ENCODE measurements at places on chromosomes 16 and 17.

DNA sequence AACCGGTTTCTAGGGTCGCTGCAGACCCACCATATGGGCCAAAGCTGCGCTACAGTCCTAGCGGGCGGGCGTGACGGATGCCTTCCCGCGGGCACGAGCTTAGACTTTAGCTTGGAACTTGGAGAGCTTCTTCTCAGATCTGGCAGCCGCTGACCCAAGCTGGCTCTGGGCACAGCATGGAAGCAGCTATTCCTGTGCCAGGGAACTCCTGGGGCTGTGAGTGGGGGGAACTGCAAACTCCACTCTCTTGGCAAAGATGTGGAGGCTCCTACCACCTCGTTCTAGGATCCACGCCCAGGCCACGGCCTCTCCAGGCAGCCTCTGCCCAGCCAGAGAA, 8.8 kb downstream of the FAAP100 start:
- DNase-seq: no peak

GRCh38 chr17:82092995-82093751, 4.9 kb downstream of the FASN start:
- DNase-seq: no peak

GRCh38 chr16:85187886-85188285, 75.6 kb upstream of the CIBAR2 start:
- DNase-seq: no peak

- peak; percentile 51 for DNase-seq
These were observed 4.6 kb upstream of the ATP2A1 start for GRCh38 chr16:28873543-28874201.

DNA sequence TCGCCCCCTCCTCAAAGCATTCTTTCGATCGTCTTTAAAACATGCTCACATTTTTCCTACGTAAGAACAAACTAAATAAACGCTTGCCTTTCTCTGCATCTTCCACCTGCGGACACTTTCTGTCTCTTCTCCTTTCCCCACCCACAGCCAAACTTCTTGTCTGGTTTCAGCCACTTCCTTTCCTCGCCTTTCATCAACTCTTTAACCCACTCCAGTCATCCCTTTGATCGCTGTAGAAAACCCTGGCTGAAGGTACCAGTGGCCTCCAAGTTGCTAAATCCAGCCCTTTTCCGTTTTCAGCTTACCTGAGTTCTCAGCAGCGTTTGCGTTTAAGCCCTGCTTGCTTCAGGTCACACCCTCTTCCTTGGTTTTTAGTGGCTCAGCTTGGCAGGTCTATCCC, 483 bp downstream of the RPA1 start:
- DNase-seq: peak; percentile 9

DNA sequence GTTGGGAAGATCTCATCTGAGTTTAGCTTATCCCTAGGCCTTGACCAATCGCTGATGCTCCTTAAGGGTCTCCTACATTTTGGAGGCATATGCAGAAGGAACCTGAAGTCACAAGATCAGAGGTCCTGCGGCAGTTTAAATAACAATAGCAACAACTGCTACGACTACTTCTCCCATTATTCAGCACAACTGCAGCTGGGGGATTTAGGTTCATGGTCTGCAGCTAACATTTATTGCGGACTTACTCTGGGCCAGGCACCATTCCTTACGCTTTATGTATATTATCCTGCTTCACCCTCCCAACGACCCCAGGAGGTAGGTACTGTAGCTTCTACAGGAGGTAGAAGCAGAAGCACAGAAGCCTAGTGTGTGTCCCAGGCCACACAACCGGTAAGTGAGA, 59.5 kb downstream of the AKAP1 start:
- no peak for DNase-seq

DNA sequence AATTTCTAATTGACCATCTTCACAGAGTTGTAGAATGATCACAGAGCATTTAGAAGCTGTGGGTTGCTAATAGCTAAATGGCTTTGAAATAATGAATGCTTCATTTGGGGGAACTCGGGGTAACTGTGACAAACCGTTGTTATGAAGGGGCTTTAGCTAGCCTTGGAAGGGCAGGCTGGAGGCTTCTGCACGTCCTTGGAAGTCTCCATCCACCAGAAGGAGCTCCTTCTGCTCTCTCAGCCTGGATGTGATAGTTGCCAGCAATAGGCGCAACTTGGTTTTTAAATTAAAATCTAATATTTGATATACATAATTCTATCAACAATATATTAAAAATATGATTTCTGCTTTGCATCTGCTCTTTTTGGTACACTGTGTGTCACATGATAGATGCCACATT, 200.5 kb downstream of the RPTOR start:
- no peak for DNase-seq

DNA sequence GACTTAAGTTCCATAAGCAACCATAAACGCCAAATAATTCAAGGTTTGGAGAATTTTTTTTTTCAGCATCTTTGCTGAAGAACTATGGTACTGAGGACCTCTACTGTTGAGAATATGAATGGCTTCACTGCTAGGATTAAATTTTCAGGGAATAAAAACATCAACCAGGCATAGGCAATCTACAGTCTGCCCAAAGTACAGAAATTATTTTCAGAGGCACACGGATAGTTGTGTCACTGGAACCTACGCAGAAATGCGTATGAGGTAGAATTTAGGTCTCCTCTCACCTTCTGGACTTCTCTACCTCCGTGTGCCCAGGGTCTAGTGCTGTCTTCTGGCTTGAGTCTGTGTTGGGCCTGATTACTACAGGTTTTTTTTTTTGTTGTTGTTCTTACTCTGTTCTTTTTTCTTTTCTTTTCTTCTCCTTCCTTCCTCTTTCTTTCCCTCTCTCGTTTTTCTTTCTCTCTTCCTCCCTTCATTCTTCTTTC, 39.7 kb downstream of the NACA2 start:
- DNase-seq: peak; percentile 77

DNA sequence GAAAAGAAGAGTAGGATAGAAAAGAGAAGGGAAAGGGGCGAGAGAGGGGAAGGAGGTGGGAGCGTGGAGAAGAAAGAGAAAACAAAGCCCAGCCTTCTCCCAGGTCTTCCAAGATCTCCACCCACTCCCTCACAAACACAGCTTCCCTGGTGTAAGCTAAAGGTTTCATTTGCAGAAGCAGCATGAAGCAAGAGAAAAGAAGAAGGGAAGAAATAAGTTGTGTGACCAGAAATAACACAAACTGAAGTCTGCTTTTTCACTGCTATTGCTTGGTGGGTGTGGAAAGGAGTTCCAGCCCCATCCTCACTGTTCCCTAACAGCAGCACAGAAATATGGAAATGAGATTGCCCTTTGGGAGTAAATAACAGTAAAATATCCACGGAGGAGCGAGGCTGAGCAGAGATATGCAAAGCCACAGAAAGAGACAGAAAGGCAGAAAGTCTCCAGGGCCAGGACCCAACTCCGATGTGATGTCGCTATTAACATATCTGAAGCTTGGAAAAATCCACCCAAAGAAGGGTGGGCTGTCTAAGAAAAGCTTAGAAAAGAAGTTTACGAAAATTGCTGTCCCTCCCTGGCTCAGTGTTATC, 10.3 kb upstream of the GAS7 start:
- DNase-seq: no peak

DNA sequence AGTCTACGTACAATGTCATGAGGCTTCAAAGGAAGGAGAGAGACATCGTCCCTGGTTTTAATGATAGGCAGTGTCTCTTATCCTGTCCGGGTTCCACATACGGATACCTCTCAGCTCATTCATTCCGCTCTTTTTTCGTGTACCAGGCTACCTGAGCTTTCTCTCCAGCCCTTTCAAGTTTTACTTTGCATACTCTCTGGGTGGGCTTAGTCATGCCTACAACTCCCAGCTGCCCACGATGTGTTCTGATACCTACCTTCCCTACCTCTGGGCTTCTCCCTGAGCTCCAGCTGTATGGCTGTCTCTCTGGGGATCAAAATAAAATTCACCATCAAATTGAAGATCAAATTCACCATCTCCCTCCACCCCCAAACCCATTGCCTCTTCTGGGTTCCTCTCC, 354.0 kb upstream of the EEF2KMT start:
- no peak for DNase-seq

- peak; percentile 88 for DNase-seq
These were observed 1.4 kb downstream of the GLTPD2 start for GRCh38 chr17:4789951-4790704.

GRCh38 chr17:71632328-71632727, 488.5 kb upstream of the SOX9 start:
- peak; percentile 20 for DNase-seq

DNA sequence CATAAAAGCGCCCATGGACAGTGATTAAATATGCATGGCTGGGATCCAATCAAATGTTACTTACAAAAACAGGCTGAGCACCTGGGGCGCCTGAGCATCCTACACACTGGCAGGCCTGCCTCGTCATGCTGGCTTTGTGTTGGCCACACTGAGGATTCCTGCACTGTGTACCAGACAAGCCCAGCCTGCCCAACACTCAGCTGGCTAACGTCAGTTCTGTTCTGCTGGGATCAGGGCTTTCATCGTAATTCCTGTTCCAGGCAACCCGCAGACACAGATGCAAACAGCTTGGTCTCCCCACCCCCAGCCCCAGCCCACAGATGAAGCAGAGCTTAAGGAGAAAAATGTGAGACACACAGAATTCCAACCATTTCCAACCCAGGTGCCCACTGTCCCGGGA, 30.7 kb downstream of the PIMREG start:
- no peak for DNase-seq

DNA sequence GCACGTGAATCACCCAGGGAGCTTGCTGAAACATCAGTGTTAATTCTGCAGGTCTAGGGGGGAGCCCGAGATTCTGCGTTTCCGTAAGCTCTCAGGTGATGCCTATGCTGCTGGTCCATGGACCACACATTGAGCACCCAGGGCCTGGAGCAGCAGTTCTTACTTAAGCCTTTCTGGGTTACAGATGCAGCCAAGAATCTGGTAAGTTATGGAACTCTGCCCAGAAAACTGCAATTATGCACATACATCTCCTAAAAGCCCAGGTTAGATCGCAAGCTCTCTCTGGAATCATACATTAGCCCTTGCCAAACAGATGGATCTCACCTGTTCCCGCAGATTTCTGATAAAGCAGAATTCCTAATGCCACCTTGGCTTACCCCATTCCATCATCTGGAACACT, 265.9 kb upstream of the SALL1 start:
- DNase-seq: no peak

DNA sequence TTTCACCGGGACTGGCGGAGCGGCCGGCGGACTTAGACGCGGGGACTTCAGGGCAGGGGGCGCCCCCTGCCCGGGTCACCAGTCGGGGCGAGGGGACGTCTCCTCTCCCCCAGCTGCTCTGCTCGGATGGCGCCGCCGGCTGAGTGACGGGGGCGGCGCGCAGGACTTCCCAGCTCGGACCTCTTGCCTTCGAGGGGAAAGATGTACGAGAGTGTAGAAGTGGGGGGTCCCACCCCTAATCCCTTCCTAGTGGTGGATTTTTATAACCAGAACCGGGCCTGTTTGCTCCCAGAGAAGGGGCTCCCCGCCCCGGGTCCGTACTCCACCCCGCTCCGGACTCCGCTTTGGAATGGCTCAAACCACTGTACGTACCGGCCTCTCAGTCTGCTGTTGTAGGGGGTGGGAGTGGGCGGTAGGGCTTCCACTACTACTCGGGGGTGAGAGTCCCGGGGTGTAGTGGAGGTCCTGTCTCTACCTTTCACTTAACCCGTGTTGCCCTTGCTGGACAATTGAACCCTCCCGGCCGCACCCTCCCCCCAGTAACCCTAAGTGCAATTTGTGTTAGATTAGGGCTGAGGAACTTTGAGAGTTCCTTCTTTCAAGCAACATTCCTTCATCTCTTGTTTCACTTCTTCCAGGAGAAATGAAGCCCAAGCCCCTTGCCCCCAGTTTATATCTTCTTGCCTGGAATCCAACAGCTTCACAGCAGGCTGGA, 21.9 kb downstream of the GJD3 start:
- DNase-seq: no peak

- DNase-seq: no peak
These were observed 12.5 kb downstream of the KCNH6 start for GRCh38 chr17:63535640-63536039.

DNA sequence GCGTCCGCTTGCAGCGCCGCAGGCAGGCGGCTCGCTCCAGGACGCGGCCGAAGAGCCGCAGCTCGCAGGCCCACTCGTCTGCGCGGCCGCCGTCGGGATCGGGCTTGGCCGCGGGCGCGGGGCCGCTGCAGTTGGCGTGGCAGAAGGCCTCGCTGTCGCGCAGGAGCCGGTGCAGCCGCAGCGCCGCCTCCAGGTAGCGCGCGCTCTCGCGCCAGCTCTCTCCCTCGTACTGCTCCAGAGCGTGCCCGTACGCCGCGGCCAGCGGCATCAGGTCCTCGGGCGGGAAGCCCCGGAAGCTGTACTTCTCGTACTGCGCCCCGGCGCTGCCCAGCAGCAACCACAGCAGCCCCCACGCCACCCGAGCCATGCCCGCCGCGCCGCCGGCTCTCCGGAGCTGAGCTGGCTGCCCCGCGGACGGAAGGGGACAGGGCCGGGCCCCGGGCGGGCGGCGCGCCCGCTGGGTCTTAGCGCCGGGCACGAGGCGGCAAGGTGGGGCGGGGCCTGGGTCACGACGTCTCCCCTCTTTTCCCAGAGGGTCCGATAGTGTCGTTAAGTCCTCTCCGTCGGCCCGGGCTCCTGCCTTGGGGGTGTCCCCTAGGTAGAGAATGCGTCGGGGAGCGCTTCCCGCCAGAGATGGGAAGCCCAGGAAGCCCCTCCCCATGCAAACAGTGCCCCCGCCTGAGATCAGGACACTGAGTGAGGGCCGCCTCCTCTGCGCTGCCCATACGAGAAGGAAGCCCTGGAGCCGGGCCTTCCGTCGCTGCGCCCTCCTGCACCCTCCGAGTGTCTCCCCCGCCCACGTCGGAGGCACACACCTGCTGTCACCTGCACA, at the start of gene P3H4:
P3H4 (minus strand) TSS at position 401 of the 832 bp plus-strand sequence; CDS start at position 367, 34 bp downstream.
- peak; percentile 88 for DNase-seq

- DNase-seq: peak; percentile 75
These were observed 51.3 kb downstream of the EPN2 start for GRCh38 chr17:19288453-19288852.

DNA sequence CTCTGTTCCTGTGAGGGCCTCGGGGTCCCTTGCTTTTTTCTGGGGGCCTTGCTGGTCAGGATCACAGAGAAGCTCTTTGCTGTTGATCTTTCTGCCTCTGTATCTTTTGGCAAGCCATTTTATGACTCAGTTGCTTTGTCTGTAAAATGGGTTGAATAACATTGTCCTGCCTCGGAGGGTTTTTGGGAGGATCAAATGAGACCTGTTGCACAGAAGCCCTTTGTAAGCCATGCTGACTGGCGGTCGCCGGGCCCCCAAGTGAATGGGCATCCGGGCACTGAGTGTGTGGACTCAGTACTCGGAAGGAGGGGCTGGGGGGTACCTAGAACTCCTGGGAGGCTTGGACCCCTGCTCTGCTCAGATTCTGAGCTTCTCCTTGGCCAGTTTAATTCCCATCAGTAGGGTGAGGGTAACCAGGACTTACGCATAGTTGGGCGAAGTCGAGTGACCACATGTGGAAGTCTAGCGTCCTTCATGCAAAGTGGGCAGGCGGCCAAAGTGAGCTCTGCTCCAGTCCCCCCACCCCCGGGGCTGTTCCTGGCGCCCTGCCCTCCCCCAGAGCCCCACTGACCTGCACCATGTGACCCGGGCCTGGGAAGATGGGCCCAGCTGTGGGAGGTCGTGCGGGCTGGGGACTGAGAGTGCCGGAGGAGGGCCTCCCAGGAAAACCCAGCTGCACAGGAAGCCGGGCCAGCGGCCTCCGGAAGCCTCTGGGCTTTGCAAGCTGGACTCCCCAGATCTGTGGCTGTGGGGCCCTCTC, 284.0 kb downstream of the SEC14L1 start:
- DNase-seq: peak; percentile 73

Data from urothelium cell line (cell line).